ENCODE measurements at places on chromosomes 5 and 9. TPM values are rescaled to one million over a fixed set of nuclear protein-coding genes. Genes with fewer than 3 reads are reported as not detected.

The SLC36A3 gene
- not detected for total RNA-seq

The ADAMTS12 gene
- 6.1 TPM for total RNA-seq

The PCDHGA12 gene
- 7.5 TPM for total RNA-seq

The LIFR gene
- total RNA-seq: 143 TPM

The NME5 gene
- total RNA-seq: 10.2 TPM

The THBS4 gene
- total RNA-seq: 1.9 TPM

The IL13 gene
- not detected for total RNA-seq

The FGF18 gene
- total RNA-seq: not detected

The UGT3A1 gene
- not detected for total RNA-seq

The SLC27A6 gene
- 5.6 TPM for total RNA-seq

The WHRN gene
- total RNA-seq: 25.8 TPM

The FAM221B gene
- not detected for total RNA-seq

The SPINK4 gene
- total RNA-seq: not detected

GRCh38 chr5:3913279-3913678, 317.6 kb downstream of the IRX1 start:
- no peak for DNase-seq

DNA sequence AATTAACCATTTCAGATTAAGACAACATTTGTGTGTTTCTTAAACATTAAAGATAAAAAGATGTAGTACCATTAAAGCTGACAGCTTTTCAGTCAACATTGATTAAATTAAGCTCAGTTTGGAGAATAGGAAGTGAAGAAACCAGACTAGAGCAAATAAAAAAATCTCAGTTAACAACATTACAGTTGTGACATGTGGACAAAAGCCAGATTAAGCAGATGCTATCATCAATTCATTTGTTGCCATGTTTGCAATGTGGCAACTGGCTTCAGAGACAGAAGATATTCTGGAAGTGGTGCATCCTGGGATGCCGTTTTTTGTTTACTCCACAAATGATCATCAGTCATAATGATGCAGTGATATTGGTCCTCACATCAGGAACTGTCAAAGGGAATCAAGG, 70.3 kb upstream of the CNTLN start:
- no peak for DNase-seq

DNA sequence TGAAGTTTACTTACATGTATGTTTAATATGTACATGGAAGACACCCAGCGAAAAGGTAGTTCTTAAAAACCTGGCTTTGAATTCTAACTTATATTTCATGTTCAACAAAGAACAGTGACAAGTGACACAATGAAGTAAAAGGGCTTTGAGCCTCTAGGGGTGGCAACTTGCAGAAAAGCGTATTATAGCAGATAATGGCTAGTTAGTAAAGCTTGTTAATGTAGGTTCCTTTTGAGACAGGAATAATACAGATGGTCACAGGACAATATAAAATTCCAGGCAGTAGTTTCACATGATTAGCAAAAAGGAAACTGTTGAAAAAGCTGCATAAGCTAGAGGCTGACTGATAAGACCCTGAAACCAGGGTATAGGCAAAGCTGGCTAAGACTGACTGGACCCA, 132.4 kb upstream of the FTMT start:
- DNase-seq: no peak

- no peak for DNase-seq
These were observed 1079.9 kb upstream of the ACO1 start for GRCh38 chr9:31304576-31304975.

- no peak for DNase-seq
These were observed 2.1 kb upstream of the TRMO start for GRCh38 chr9:97924386-97924785.

GRCh38 chr5:115588640-115589039, 13.6 kb downstream of the TICAM2 start:
- DNase-seq: no peak

DNA sequence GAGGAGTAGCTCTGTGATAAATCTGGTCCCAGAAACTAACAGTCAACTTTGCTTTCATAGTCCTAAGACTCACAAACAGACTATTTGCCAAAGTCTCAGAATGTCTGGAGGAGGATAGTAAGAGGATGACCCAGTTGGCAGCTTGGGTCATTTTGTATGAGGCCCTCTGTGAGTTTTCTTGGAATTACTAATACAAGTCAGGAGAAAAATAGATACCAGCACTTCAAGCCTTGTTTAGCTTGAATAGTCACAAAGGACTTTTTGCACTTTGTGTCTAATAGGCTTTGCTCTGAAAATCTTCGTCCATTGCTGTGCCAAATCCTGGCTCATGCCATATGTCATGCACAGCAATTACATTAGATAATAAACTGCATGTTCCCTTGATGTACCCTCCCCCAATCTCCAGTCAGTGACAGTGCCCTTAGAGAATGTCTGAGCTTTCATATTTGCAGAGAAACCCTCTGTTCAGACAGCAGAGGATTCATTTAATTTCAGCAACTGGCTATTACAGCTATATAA, 612.8 kb downstream of the CSNK1G3 start:
- DNase-seq: no peak

GRCh38 chr9:13447843-13448422, 168.4 kb upstream of the MPDZ start:
- no peak for DNase-seq

- DNase-seq: no peak
These were observed 24.1 kb downstream of the ITK start for GRCh38 chr5:157204765-157205164.

DNA sequence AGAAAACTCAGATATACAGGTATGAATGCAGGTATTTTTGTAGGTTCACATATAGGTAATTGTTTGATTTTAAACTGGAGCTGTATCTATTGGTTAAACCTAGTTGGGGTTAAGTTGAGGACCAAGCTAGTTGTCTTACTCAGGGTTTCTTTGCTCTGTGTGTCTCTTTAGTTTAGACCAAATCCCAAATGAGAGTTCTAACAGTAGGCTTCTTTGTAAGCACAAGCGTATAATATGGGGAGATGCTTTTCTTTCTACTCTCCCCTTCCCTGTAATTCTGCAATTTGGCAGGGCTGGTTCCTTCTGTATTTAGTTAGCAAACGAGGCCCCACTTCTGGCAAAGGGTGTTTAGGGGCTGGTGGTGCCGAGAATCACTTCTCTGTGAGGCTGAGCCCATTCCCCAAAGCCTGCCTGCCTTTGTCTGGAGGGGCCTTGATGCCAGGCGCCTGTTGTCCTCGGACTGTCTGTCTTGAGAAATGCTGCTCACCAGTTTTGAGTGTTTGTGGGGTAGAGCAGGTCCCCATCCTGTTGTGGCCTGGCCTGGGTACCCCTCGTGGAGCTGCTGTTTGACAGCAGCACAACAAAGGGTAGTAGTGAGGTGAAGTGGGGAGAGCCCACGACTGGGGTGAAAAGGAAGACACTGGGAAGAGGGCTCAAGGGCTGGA, 259.3 kb downstream of the FANCC start:
- DNase-seq: no peak

DNA sequence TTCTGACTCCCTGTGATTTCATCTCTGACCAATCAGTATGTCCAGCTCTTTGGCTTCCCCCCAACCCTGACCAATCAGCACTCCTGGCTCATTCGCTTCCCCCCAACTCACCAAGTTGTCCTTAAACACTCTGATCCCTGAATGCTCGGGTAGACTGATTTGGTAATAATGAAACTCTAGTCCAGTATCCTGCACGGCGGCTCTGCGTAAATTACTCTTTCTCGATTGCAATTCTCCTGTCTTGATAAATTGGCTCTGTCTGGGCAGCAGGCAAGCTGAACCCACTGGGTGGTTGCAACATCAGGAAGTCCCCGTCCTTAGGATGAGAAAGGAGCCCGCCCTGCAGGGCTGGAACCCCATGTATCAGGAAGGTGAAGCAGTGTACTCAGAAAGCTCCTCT, 10.4 kb downstream of the FCN2 start:
- DNase-seq: no peak

DNA sequence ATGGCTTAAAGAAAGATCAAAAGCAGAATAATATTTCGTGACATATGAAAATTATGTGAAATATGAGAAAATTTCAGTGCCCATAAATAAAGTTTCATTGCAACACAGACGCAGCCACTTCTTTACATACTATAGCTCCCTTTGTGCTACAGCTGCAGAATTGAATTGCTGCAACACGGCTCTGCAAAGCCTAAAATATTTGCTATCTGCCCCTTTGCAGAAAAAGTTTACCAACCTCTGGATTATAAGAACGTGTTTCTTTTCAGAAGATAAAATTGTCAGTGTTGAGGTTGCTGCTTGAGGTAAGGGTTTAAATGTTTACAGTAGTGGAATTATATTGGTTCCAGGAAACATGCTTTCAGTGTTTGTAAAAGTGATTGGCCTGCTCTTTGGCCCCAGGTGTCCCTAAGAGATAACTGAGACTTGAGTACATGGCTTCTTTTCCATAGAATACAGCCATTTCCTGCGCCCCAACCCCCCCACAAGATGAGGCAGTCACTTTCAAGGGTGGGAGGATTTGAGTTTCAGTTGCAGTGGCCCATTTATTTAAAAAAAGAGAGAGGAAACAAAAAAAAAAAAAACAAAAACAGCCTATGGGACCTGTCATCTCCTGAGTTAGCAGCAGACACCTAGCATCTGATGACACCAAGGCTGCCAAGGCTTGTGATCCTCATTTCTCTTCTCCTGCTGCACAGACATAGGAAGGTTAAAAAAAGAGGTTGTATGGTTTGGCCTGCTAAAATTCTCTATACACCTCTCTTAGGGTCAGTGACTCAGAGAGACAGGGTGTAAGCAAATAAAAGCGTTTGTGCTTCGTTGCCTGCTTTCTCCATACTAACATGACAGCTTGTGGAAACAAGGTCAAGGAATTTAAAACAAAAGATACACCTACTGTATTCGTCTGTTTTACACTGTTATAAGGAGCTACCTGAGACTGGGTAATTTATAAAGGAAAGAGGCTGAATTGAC, 28.0 kb upstream of the HTR4 start:
- DNase-seq: no peak

DNA sequence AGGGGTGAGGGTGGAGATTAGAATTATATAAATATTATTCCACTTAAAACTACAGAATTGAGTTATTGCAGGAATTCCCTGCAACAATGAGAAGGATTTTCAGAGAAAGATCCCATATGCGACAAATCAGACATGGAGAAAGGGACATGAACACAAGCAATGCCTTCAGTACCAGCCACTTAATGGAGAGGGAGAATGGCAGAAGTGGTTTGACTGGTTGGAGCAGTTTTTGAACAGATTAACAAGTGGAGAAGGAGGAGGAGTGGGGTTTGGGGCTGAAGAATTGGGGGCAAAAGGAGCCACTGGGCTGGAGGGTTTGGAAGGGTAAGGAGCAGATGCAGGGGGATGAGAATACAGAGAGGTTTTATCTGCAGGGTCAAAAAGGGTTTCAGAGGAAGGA, 620.9 kb upstream of the PTPRD start:
- DNase-seq: no peak

DNA sequence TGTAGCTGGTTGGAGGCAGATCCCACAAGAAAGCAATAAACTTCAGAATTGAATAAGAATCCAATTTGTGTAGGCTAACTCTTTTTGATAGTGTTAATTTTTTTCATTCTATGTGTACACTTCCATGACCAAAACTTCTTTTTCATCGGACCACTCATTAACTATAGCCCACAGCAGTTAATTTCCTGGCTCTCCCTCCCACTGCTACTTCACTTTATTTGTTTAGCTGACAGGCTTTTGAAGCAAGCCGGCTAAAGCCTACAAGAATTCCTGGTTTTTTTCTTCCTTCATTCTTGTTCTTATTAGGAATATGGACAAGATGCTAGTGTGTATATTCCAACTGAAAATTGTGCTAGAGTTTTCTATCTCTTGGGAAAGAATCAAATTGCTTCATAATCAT, 329.2 kb upstream of the CCNH start:
- no peak for DNase-seq

DNA sequence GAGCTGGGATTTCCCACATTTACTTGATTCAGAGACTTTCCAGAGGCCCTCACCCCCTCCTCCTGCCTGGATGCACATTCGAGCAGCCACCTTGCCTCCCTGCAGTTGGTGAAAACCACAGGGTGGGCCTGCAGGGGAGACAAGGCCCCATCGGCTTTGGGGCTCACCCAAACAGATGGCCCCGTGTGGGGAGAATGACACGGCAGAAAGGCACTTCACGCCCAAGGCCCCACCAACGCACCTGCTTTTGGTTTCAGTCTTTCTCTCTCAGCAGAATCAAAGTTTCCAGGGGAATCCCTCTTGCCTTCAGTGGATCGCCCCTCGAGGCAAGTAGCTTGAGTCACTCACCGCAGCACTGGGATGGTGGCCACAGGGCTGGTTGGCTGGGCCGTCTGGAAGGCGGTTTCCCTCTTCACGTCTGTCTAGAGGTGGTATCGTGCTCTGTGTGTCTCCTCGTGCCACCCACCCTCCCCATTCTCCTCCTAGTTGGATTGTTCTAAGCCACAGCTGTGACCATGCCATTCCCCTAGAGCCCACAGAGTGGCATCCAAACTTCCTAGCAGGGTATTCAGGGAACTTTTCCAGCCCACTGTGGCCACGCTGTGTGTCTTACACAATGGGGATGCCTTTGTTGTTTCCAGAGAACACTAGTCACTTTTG, 31.8 kb downstream of the SEC61B start:
- DNase-seq: no peak

GRCh38 chr5:172746725-172747124, 24.3 kb downstream of the DUSP1 start:
- DNase-seq: no peak

GRCh38 chr9:18208166-18209059, 265.5 kb upstream of the ADAMTSL1 start:
- DNase-seq: peak; percentile 17
